Pancreas (tissue), 10 donors: ENCODE measurements at places on chromosomes 2 and 18. TPM values are rescaled to one million over a fixed set of nuclear protein-coding genes. Genes with fewer than 3 reads are reported as not detected.

Gene RAX
- polyA plus RNA-seq = not detected

Gene SNED1
- polyA plus RNA-seq = 12.9 TPM

Gene GAL3ST2
- not detected for polyA plus RNA-seq

Gene EMILIN1
- polyA plus RNA-seq = 3.7 TPM

Gene GNAL
- 0.70 TPM for polyA plus RNA-seq

Gene GPAT2
- polyA plus RNA-seq = 0.80 TPM

Gene LMAN2L
- polyA plus RNA-seq = 6.8 TPM

Gene PLEK
- polyA plus RNA-seq = 1.0 TPM

Gene ADI1
- 29.7 TPM for polyA plus RNA-seq

Gene DSG2
- 15.8 TPM for polyA plus RNA-seq

Gene CCBE1
- 0.77 TPM for polyA plus RNA-seq

Gene FAM228A
- 0.34 TPM for polyA plus RNA-seq

Gene DOCK10
- polyA plus RNA-seq = 0.95 TPM

Gene ERMN
- 0.54 TPM for polyA plus RNA-seq

Gene MOB4
- polyA plus RNA-seq = 18.3 TPM

Gene SERPINB2
- polyA plus RNA-seq = 0.46 TPM

Gene BMP10
- polyA plus RNA-seq = not detected

Gene KIAA2012
- 0.09 TPM for polyA plus RNA-seq

Gene MAP3K19
- polyA plus RNA-seq = not detected

Gene LOXHD1
- 0.12 TPM for polyA plus RNA-seq

Gene DYNAP
- not detected for polyA plus RNA-seq

Gene HOXD13
- not detected for polyA plus RNA-seq

Gene COL3A1
- 16.7 TPM for polyA plus RNA-seq

Gene ABCG5
- not detected for polyA plus RNA-seq

Gene RPS27A
- polyA plus RNA-seq = 587 TPM

Gene TSPYL6
- not detected for polyA plus RNA-seq

Gene PKDCC
- polyA plus RNA-seq = 35.8 TPM

Gene RHBDD1
- 3.5 TPM for polyA plus RNA-seq

Gene CYBRD1
- polyA plus RNA-seq = 7.2 TPM

Gene ANKRD62
- polyA plus RNA-seq = 0.38 TPM

Gene ACVR1C
- polyA plus RNA-seq = 1.7 TPM

Gene DUSP19
- polyA plus RNA-seq = 1.0 TPM

Gene ADGRF3
- polyA plus RNA-seq = 1.4 TPM

Gene ANKRD23
- 8.2 TPM for polyA plus RNA-seq

Gene EFR3B
- 0.46 TPM for polyA plus RNA-seq

Gene STARD7
- 21.7 TPM for polyA plus RNA-seq

Gene NCK2
- 28.4 TPM for polyA plus RNA-seq

Gene SH3BP4
- polyA plus RNA-seq = 20.5 TPM

Gene CFAP65
- polyA plus RNA-seq = 0.38 TPM

Gene UCN
- 2.7 TPM for polyA plus RNA-seq

Gene CNGA3
- 1.5 TPM for polyA plus RNA-seq

Gene KCNK3
- polyA plus RNA-seq = 7.5 TPM

Gene MOB1A
- polyA plus RNA-seq = 7.8 TPM
